ENCODE measurements at places on chromosomes 6 and 20.

- no peak for DNase-seq
Observed at GRCh38 chr20:34240693-34241615, at the start of gene ASIP. TSS of gene ASIP (plus strand) at chr20:34241423. CDS start at chr20:34260375, 18,952 bp downstream.

- DNase-seq = no peak
Observed at GRCh38 chr6:165823609-165824326, 160.7 kb upstream of the PDE10A start.

- no peak for DNase-seq
Observed at GRCh38 chr6:41464481-41464880, 81.7 kb upstream of the FOXP4 start.

DNA sequence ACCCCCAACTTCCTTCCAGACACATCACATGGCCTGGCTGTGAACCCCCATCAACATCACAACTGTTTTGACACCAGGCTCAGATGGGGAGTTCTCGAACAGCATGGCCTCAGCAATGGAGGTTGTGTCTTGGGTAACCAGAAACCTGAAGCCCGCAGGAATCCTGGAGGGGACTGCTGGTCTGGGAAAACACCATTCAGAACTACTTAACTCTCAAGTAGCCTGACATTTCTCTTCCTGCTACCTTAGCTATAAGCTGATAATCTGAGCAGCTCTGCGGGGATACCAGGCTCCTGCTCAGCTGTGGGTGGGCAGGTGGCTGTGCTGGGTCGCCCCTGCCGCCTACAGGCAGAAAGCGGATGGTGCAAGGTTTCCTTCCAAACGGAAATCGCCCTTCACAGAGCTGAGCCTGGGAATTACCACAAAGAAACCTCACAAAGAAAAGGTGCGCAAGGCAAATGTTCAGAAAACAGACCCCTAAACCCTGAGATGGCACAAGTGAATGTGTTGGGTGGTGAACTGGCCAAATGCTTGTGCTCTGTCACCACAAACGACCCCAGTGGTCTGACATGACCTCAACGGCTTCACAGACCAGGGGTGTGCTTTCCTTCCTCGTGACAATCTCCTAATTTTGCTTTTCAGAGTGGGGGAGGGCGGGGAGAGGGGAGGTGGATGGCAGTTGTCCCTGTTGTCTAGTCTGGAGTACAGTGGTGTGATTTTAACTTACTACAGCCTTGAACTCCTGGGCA, 29.5 kb downstream of the SNX5 start:
- no peak for DNase-seq

DNA sequence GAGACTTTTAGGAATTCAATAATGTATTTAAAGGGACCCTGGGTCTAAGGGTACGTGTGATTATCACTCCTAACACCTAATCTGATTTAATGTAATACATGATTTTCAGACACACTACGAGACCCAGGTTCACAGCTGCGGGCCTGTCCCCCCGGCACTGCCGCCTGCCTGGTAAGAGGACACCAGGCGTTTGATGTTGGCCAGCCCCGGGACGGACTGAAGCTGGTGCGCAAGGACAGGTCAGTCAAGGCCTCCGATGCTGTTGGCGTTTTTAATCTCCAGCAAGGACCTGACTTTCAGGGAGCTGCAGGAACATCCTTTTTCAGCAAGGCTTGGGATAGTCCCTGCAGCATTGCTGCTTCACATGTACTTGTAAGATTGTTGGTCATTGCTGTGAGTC, 58.2 kb downstream of the IGF2R start:
- DNase-seq = no peak

DNA sequence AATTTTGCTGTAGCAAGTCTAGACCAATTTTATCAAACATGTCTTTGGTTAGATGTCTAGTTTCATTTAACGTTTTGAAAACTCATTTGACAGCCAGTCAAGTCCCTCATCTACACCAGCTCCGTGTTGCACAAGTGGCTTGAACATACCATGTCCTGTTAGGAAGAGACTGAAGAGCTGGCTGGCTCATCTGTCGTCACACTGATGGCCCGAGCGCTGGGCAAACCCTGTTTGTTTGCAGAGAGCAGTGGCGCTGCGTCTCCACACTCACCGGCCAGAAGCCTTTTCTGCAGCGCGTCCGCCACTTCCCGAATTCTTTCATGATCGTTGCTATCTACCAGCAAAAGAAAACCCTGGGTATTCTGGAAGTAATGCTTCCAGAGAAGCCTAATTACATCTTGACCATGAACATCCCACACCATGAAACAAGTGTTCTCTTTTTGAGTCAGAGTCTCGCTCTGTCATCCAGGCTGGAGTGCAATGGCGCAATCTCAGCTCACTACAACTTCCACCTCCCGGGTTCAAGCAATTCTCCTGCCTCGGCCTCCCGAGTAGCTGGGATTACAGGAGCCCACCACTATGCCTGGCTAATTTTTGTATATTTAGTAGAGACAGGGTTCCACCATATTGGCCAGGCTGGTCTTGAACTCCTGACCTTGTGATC, 10.7 kb upstream of the TCFL5 start:
- DNase-seq = no peak

GRCh38 chr20:16203096-16203495, 370.2 kb downstream of the KIF16B start:
- DNase-seq = no peak

- DNase-seq = no peak
Observed at GRCh38 chr20:56347628-56348304, 11.0 kb upstream of the FAM210B start.

GRCh38 chr20:47243003-47243402, 113.5 kb downstream of the ZMYND8 start:
- DNase-seq = no peak

GRCh38 chr6:146305092-146305491, 238.5 kb upstream of the RAB32 start:
- no peak for DNase-seq

DNA sequence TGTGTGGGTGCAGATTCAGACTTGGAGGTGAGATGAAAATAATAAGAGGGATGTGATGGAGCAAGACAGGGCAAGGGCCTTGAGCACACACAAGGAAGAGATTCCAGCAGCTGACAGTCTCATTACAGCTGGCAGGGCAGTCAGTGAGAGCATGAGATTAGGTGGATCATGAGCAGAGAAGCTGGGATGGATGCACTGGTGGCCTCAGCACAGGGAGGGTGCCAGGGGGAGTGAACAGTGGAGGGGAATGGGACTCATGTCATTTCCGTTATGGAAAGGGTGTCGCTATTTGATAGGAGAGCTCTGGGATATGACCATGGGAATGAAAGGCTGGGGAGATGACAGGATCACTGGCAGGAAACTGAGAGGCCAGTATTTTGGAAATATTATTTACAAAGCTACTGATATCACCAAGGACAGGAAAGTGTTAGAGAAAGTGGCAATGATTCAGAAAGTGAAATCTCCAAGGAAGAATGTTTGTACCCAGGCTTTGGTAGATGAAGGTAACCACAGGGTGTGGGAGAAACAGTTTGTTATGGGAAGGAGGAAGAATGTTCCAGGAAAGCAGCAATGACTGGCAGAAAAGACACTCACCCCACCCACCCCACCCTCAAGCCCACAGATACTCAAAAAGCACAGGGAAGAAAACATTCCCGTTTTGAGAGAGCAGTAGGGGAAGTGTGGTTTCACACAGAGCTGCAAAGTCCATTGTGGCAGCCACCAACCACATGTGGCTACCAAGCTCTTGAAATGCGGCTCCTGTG, 214.7 kb upstream of the PROKR2 start:
- no peak for DNase-seq

DNA sequence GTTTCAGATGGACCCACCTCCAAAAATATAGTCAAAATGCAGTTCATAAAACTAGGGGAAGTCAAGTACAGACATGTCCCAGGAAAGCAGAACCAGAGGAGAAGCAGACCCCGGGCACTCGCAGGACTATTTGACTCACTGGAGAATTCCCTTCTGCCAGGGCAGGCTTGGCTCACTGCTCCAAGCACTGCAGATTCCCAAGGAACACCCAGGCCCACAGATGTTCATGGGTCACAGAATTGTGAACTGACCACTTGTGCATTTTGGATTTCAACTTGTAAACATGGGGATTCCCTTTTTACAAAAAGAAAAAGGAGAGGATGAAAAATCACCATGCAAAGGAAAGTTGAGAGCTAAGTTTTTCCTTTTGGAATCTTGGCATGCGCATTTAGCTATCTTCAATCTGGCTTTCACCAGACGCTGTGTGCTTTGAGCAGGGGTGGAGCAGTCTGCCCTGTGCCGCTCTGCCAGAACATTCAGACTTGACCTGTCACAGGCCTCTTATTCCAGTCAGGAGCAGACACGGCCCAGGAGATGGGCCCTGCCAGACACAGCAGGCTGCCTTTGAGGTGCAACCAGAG, 237.5 kb upstream of the TAB2 start:
- DNase-seq = no peak

GRCh38 chr20:60340232-60340631, 382.0 kb downstream of the CDH26 start:
- DNase-seq = no peak

- no peak for DNase-seq
Observed at GRCh38 chr6:167698540-167698939, 128.2 kb upstream of the AFDN start.

DNA sequence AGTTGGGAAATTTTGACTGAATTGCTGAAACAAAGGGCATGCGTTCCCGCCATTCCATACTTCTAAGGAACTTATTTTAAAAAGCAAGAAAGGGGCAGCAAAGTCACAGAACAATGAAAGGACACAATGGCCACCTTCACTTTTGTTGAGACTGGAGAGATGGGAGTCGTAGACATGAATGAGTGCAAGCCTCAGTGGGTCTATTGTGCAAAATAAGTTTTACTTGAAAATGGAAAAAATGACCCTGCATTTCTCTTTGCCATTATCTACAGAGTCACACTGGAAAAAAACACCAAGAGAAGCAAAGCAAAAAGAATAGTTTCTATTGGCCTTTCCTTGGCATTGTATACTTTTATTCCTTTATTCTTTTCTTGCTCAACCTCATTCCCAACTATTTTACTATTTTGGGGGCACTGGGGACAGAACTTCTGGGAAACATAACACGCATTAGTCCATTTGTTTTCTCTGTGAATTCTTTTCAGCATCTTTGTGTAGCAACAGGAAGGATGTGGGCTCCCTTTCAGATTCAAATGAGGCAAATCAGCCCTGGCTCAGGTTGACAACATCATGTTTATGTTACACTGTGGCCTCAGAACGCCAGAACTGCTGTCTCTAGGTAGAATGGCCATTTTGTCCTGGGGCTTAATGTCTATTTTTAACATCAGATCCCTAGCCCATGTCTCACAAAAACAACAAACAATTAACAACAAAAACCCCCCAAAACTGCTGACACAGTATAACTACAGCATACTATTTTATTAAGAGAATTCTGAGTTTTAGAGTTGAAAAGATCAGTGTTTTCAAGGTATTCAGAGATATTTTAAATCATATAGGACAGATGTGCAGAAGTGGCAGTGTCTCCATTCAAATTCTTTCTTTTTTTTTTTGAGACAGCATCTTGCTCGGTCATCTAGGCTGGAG, 122.2 kb downstream of the FYN start:
- no peak for DNase-seq

DNA sequence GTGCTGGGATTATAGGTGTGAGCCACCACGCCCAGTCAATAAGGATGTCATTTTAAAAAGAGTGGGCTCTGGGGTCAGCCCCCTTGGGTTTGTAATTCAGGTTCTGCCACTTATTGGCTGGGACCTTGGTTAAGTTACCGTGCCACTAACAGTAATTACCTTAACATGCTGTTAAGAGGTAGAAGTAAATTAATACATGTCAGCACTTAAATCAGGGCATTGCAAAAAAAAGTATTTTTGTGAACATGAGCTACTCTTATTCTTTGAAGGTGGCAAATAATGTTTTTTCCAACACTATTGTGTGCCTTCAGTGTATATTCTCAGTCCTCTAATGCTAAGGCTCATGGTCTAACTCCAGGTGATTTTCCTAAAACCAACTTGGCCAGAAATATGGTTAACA, 109.5 kb downstream of the F13A1 start:
- no peak for DNase-seq

DNA sequence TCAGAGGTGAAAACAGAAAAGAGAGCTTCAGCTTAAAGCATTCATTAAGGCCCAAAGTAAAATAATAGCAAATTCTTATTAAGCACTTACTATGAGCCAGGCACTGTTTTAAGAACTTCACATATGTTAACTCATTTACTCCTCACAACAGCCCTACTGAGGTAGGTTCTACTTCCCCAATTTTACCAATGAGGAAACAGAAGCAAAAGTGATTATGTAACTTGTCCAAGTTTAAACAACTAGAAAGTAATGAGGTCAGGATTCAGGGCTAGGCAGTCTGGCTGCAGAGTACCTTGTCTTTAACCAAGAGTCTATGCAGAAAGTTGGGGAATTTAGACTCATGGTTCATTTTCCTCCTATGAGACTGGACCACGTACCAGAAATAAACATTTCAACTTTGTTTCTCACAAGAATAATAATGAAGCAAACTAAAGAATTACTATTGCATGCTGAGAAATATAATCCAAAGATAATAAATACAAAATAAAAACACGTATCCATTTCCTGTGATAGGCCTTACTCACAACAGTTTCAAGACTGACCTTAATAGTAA, 3.8 kb downstream of the COL21A1 start:
- no peak for DNase-seq

- DNase-seq = no peak
Observed at GRCh38 chr6:167471548-167471930, 146.7 kb downstream of the TTLL2 start.

DNA sequence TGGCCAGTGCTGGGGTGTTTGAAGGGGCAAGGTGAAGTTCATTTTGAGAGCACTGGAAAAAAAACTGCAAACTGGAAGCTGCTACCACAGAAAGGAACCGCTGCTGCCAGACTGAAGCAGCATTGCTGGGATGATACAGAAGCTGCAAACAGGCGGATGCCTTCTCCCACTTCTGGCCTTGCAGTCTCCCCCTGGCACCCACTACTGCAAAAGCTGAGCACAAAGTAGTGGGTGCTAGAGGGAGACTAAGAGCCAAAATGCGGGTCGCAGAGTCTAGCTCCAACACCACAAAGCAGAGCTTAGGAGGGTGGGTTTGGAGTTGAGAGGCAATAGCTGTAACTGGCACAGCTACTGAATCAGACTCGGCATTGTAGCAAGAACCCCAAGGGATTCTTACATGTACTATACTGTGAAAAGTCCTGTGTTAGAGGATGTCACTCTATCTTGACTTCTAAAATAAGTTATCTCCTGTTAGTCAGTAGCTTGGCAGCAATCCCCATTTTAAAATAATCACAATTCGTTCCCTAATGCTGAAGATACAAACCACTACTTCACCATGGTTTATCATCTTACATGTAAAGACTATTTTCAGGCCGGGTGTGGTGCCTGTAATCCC, 44.0 kb upstream of the COL21A1 start:
- DNase-seq = no peak

- no peak for DNase-seq
Observed at GRCh38 chr6:99366852-99367251, 17.4 kb upstream of the FAXC start.

- no peak for DNase-seq
Observed at GRCh38 chr6:89610149-89610642, 28.4 kb downstream of the LYRM2 start.

- DNase-seq = no peak
Observed at GRCh38 chr6:63759605-63760105, 124.1 kb downstream of the PHF3 start.

DNA sequence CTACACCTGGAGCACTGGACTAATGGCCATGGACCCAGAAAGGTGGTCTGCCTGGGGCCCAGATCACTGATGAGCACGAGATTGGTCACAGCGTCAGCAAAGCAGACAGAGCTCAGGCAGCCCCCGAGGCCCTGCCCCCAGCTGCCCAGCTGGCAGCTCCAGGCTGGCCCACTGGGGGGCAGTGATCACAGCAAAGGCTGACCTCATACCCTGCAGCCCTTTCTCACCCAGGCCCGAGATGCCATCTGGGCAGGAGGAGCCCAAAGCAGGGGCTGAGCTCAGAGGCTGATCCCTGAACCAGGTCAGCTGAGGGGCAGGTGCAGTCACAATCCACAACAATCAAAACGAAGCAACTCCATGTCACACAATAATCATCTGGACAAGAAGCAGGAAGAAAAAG, 4.1 kb downstream of the MAP1LC3A start:
- no peak for DNase-seq
